ENCODE measurements at places on chromosomes 5 and 9.

- DNase-seq = no peak
Measured at GRCh38 chr5:62631909-62632580, 53.4 kb downstream of the LRRC70 start.

DNA sequence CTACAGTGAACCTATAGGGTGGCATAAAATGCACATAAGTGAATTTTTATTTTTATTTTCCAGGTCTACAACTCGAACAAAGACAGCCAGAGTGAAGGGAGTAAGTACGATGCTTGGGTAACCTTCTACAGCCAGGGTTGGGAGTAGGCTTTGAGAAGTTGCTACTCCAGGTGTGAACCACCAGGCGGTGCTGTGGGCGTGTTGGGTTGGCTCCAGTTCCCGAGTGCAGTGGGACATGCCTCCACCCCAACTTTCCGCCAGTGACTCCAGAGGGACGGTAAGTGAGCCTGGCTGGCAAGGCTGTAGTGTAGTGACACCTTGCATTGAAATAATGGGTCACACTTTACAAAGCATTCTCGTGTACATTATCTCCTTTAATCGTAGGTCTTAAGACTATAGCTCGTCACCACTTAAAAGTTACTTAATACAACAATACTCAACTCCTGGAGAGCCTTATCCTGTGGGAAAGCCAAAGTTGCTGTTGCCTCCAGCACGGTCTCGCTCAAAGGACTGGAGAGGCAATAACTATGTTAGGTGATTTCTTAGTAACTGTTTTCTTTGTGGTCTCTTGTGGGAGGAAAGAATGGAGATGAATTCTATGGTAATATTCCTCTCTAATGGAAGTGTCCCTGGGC is 244.0 kb downstream of the ARHGAP26 start:
- DNase-seq = no peak

DNA sequence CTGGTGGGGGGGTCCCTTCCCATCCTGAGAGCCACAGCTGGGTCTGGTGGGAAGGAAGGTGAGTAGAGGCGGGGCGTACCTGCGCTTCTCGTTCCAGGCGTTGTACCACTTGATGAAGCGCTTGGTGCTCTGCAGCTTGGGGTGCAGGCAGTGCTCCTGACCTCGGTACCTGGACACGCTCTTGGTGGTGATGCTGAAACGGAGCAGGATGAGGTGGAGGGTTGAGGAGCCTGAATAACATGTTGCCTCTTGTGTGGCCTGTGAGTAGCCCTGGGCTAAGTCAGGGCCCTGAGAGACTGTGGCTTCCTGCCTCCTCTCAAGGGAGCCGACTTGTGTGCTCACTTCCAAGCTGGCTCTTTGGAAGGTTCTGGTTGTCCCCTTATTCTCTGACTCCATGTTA is 4.3 kb downstream of the CXCL14 start:
- DNase-seq = no peak

- DNase-seq = no peak
Measured at GRCh38 chr9:90368241-90368640, 274.4 kb downstream of the DIRAS2 start.

DNA sequence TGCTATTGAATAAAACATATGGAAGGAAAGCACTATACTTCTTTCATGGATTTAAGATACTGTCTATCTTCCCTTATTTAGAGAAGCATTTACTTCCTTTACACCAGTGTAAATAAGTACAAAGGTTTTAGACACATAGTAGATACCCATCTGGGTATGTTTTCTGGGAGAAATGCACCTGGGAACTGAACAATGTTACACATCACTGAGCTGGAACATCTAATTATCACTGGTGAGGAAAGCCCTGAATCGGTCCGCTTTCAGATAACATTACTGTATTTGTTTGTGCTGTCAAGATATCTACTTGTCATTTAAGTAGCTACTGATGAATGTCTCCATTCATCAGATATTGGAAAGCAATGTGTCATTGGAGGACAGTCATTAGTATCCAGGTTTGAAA is 964.7 kb upstream of the PTPRD start:
- no peak for DNase-seq

GRCh38 chr9:133714606-133715294 is 23.4 kb downstream of the SARDH start:
- no peak for DNase-seq

GRCh38 chr5:143435210-143435657 is 31.7 kb upstream of the NR3C1 start:
- DNase-seq = peak; percentile 95

- DNase-seq = no peak
Measured at GRCh38 chr9:120715389-120715924, 1.2 kb upstream of the MEGF9 start.

GRCh38 chr9:138038244-138038671 is 160.7 kb downstream of the CACNA1B start:
- DNase-seq = no peak

DNA sequence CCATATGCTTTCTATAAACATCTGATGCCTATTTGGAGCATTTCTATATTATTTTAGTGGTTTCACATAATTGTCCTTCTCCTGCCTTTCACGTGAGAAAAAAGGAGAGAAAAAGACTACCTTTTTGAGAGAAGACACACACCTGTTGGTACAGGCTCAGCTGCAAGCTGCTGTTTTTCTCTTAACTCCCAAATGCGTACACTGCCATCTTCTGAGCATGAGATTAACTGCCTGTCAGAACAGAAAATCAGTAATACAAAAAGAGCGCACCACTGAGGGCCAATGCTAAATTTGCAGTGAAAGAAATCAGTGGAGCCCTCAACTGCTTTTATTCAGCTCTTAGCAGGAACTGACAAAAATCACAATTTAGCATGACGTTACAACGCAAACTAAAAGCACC is 54.9 kb downstream of the WDR41 start:
- no peak for DNase-seq

DNA sequence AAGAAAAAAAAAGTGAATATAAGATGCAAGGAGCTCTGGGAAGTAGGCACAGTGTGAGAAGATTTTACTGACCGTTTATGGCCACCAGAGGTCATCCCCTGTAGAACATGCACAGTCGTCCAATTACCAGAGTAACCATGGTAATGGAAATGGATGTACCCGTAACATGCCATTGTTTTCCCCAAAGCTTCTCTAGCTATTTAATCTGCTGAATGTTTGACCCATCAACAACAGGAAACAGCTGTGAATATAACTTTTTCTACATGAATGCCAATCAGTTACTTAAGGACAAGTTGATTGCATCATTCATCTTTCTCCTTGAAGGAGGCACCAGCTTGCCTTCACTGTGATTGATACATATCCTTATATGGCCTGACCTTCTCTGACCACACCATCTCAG is 1967.0 kb upstream of the CDH9 start:
- no peak for DNase-seq

DNA sequence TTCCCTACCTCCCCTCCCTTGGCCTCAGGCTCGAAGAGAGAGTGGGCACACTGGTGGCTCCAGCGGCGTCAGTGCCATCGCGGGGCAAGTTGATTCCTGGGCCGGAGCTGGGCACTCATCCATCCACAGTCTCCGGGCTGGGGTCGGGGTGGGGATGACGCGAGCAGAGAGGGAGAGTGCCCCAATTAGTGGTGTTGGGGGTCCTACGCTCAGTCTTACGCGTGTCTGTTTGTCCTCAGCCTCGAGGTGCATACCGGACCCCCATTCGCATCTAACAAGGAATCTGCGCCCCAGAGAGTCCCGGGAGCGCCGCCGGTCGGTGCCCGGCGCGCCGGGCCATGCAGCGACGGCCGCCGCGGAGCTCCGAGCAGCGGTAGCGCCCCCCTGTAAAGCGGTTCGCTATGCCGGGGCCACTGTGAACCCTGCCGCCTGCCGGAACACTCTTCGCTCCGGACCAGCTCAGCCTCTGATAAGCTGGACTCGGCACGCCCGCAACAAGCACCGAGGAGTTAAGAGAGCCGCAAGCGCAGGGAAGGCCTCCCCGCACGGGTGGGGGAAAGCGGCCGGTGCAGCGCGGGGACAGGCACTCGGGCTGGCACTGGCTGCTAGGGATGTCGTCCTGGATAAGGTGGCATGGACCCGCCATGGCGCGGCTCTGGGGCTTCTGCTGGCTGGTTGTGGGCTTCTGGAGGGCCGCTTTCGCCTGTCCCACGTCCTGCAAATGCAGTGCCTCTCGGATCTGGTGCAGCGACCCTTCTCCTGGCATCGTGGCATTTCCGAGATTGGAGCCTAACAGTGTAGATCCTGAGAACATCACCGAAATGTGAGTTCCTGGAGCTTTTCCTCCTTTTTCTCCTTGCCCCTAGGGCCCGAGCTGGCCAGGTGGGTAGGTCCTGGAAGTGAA is 861 bp downstream of the NTRK2 start:
- no peak for DNase-seq

- DNase-seq = no peak
Measured at GRCh38 chr9:99606957-99607356, 214.7 kb upstream of the NR4A3 start.

DNA sequence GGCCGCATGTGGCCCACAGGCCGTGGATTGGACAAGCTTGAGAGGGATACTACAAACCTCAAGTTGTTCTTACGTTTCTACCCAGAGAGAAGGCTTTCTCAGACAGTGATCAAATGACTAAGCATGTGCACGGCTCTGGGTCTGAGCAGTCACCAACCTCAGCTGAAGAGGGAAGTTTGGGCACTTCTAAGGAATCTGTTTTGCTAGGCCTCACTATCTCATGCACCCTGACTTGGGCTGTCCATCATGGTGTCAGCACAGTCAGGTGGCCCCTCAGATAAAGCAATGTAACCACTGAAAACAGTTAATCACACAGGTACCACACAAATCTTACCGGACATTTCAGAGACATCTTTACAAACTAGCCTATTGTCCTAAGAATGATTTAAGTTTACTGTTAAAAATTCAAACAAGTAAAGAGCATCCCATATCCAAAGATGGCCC is 24.6 kb downstream of the CSF2 start:
- peak; percentile 70 for DNase-seq

- DNase-seq = no peak
Measured at GRCh38 chr5:159660401-159660800, 255.9 kb upstream of the ADRA1B start.

DNA sequence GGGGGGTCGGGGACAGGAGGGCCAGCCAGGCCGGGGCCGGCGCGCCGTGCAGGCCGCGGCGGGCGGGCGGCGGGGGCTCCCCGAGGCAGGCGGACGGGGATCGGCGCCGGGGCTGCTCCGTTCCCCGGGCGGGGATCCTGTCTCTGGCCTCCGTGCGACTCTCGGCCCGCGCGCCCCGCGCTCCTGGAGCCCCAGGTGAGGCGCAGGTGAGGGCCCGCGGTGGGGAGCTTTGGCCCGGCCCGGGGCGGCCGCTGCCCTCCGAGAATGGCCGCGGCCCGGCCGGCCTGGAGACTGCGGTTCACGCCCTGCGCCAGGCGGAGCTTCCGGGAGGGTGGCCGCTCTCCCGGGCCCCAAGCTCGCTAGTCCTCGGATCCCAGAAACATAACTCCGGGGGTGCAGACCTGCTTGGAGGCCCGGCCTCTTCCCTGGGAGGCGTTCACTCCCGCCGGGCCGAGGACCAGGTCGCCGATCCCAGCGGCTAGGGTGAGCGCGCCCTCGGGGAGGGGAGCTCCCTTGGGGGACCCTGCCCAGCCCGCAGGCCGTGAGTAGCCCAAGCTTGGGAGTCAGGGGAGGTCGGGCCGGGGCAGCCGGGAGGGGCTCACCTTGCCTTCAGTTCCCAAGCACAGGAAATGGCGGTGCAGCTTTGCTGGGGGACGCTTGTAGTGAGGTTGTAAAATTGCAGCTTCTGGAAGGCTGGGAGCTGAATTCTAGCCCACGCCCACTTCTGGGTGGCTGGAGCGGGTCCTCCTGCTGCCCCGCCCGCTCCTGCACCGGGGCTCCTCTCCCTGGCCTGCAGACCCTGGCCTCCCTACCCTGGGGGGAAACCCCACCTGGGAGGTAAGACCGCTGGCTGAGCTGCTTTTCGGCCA is 723 bp downstream of the PPP1R26 start:
- peak; percentile 50 for DNase-seq

GRCh38 chr5:167512111-167512510 is 779.3 kb upstream of the WWC1 start:
- DNase-seq = no peak

Measured in suppressor macrophage treated with lipopolysaccharide for 4 hours (primary cell).